Activated T-helper 2 cell treated with anti-CD3 and anti-CD28 coated beads, Interferon-gamma antibody, Interleukin-2, Interleukin-4, amounts not matched to agents 10 μg/mL and 5 μg/mL and 100 μg/mL, durations not matched to agents 14 hours and 24 hours and 36 hours (primary cell): ENCODE measurements at places on chromosomes 3 and 15.

- no peak for DNase-seq
These were observed at the start of gene ZNF660 for GRCh38 chr3:44584646-44585501. ZNF660 (plus strand) TSS chr3:44584964; CDS start chr3:44594194, 9,230 bp downstream.

DNA sequence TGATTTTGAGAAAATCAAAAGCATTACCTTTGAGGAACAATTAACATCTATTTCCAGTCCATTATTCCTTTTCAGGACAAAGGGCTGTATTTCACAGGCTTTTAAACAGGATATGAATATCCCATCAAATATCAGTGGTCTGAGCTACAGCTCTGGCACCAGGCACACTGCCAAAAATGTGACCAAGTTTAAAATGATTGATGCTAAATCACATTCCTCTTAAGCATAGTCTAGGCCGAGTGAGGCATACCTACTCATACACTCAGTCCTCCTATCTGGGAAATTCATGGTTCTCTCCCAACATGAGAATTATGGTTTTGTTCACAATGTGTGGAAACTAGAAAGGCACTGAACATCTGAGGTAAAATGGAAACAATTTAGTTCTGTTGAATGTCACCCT lies 683.5 kb downstream of the TUSC7 start:
- no peak for DNase-seq

DNA sequence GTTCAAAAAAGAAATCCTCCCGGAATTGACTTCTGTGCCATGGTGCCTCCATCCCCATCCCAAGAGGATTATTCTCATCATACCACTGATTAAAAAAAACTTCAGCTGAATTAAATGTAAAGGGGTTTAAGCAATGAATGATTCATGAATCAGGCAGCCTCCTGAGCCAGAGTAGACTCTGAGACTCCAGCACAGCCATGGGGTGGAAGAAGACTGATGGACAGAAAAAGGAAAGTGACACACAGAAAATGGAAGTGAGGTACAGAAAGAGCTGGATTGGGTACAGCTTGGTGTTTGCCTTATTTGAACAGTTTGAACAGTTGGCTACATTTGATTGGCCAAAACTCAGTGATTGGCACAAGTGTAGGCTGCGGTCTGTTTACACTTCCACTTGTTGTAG lies 224.8 kb upstream of the ATP10A start:
- DNase-seq, result no peak

- no peak for DNase-seq
These were observed 64.4 kb upstream of the CPB1 start for GRCh38 chr3:148763156-148763680.

DNA sequence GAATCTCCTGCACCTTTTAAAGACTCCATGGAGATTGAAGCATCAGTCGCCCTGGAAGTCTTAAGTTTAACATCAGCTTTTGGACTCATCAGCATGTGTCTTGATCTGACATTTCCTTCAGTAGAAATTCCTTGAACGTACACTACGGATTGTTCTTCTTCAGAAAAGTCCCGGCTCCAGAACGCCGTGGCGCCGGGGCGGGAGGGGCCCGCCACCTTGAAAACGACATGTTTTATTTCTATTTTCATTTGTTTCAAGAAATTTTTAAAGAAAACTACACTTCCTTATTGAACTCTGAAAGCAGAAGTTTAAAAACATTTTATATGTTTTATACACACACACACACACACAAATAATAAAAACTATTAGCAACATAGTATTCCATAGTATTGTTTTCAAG lies 32.6 kb upstream of the RAP2B start:
- DNase-seq, result no peak

DNA sequence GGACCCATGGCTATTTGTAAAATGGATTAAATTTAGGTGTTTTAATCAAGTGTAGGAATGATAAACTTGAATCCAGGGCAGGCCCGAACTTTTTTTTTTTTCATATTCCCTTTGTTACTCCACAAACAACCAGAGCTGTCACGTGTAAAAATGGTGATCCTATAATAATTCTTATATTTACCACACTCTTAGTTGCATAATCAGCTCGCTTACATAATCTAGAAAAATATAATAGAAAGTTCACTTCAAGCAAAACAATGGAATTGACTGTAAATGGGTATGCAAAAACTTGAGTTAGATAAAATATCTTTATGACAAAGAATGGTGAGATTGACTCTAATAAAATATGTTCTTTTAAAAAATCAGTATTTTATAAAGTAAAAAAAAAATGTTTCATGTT lies 2.1 kb upstream of the PAQR9 start:
- DNase-seq, result no peak

DNA sequence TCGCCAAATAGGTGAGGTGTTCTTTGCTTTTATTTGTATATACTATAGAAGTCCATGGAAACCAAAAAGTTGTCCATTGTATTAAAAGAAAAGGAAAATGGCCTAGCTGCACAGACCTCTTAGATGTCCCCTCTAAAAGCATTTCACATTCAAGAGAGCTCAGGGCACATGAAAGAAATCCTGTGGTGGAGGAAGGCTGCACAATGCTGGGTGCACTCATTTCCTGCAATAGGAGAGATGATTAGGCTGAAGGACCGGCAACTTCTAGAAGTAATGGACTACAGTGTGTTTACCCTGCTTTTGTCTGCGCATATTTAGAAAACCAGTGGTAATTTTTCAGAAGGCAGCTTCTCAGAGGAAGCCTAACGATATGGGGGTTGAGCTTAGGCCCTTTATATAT lies 25.4 kb downstream of the PPM1L start:
- no peak for DNase-seq
